Stimulated activated CD4-positive, alpha-beta T cell treated with anti-CD3 and anti-CD28 coated beads, Interleukin-1b, Interleukin-23, amount 100 ng/mL, for 4 hours (primary cell): ENCODE measurements at places on chromosomes 4 and X.

DNA sequence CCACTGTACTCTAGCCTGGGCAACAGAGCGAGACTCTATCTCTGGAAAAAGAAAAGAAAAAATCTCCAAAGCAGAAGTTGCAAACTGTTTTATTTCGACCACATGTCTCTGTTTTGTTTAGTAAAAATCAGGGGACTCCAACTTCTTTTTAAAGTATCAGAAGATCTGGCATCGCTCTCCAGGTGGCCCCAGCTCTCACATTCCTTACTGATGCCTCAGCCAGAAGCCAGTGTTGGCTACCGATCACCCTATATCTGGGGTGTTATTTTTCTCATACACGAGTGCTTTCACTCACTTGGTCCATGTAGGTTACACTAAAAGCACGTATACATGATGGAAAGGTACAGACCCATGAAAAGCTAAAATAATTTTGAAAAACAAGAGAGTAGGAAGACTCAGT is 8.3 kb downstream of the MPP1 start:
- DNase-seq = no peak

- no peak for DNase-seq
Measured at GRCh38 chr4:174265916-174266315, 17.6 kb downstream of the FBXO8 start.

GRCh38 chr4:2390146-2390545 is 28.3 kb downstream of the ZFYVE28 start:
- no peak for DNase-seq

- DNase-seq = peak; percentile 18
Measured at GRCh38 chrX:103585411-103586313, at the start of gene TCEAL4. TSS of gene TCEAL4 (plus strand) at chrX:103585515. CDS start at chrX:103586676, 1,161 bp downstream.

DNA sequence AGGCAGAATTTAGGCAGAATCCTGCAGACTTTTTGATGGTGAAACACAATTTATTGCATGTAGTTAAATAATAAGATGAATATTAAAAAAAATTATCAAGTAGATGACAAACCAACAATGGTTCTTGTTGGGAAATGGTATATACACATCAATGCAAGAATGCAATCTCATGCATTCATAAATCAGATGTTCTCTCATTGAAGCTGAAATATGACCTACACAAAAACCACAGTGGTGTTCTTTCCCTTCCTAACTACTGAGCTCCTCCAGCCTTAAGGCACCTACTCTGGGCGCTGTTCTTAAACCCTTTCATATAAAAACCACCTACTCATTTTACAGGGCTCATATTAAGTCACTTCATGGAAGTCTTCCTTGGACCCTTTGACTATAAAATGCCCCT is 64.1 kb downstream of the ANTXR2 start:
- DNase-seq = no peak

GRCh38 chr4:88041626-88042025 is 34.2 kb downstream of the PKD2 start:
- DNase-seq = no peak

DNA sequence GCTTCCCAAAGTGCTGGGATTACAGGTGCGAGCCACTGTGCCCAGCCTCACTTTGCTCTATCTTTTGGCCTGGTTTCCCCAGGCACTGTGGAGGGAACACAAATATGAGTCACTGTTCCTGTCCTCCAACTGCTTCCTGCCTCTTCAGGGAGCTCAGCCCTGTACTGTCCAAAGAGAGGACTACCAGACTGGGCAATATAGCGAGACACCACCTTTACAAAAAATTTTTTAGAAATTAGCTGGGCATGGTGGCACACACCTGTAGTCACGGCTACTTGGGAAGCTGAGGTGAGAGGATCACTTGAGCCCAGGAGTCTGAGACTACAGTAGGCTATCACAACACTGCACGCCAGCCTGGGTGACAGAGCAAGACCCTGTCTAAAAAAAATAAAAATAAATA is 16.9 kb upstream of the WAS start:
- DNase-seq = no peak

- no peak for DNase-seq
Measured at GRCh38 chr4:147367891-147368290, 113.0 kb upstream of the EDNRA start.

DNA sequence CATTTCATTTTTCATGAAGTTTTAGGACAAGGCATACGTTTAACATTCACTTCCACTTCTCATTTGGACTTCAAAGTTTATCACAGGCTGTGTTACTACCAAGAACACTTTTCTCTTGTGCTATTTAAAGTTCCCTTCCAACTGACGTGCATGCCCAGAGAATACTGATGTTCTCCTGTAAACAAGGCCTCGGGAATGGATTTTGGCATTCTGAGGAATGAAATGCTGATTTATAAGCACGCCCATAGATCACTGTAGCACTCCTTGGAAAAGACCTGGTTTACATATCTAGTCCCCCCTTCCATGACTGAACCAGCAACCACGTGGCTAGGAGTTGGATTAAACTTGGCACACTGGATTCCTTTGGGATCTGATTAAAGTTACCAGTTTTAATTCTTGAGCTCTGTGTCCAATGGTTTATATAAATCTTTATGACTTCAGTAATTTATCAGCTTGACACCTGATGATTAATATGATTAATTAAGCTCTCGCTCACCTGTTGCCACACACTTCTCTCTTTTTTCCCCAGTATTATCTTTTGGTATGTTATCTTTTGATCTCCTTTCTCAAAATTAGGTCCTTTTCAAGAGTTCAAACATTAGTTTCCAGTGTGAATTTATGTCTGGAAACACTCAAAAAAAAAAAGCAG is 122.4 kb upstream of the HAND2 start:
- DNase-seq = no peak

- DNase-seq = no peak
Measured at GRCh38 chr4:21733894-21734630, 214.5 kb downstream of the KCNIP4 start.

DNA sequence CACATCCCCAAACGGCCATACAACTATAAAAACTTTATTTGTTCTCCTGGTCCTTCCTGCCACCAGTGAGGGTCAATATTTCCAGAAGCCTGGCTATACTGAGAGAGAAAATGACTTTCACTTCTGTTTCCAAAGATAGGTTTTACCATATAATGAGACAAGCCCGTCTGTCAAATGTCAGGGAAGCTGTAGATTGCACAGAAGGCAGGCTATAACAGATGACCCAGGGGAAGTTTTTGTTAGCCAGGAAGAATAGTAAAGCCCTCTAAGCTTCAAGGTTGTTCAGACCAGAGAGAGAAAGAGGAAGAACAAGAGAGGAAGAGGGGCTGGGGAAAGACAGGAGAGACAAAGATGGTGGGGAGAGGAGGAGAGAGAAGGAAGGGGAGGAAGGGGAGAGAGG is 217.5 kb downstream of the GBA3 start:
- DNase-seq = no peak

DNA sequence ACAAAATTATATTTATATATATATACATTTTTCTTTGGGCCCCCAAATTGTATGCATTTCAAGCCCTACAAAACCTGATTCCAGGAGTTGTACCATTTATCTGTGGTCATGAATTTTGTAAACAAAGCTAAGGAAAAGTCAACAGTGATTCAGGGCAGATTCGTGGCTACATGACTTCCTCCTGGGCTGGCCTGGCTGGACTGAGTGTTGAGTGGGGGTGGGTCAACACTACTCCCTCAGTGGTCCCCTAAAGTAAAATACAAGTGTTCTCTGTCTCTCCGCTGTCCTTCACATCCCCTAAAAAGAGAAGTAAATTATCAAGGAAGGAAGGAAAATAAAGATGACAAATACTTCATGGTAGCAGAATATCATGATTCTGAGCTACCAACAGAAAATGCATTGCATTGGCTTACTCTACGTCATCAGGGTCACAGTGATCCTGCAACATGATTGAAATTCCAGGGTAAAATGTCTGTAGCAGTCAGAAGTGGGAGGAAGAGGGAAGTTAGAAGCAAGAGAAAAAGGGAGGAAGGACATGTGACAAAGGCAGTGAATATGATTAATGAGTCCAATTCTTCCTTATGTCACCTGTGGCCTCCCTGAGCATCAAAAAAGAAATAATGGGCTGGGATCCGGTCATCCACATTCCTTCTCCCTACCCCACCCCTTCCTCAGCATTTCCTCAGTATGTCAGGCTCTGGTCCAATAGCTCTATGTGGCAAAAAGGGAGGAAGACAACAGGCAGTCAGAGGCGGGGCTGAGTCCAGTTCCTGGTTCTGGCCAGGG is 42.4 kb upstream of the MYOZ2 start:
- no peak for DNase-seq

DNA sequence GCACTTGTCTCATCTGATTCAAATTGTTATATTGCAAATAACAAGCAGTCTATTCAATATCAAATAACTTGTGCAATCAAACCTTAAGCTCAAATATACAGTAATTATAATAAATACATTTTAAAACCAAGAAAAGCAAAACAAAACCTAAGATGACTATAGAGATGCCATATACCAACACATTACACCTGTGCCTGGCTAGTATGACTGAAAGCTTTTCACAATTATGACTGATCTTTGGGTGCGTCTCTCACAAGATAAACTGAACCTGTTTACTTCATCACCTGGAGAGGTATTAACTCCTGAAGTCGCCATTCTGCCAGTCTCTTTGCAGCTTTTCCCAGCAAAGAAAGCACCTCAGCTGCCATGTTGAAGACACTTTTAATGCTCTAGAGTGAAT is 41.3 kb downstream of the ACSL4 start:
- DNase-seq = no peak

GRCh38 chrX:40153345-40154249 is 55.8 kb upstream of the BCOR start:
- DNase-seq = peak; percentile 49

DNA sequence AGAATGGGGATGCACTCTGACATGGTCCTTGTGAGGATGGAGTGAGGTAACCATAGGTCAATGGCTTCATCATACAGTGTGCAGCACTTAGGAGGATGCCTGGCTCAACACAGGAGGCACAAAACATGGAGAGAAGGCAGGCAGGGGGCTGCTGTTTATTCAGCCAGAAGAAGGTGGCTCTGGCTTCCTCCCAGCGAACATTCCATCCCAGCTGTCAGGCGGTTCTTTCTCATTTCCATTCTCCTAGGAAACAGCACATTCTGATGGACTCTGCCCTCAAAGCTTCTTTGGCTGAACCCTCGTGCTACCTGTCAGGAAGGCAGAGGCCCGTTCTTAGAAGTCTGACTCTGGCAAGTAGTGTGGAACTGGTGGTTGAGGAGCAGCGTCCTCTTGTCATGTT is 18.6 kb downstream of the STK32B start:
- no peak for DNase-seq

GRCh38 chrX:24347881-24348280 is 12.6 kb upstream of the SUPT20HL1 start:
- DNase-seq = no peak

- no peak for DNase-seq
Measured at GRCh38 chrX:108001218-108001814, 19.1 kb upstream of the TEX13B start.

- no peak for DNase-seq
Measured at GRCh38 chrX:40082447-40083119, 15.2 kb downstream of the BCOR start.

DNA sequence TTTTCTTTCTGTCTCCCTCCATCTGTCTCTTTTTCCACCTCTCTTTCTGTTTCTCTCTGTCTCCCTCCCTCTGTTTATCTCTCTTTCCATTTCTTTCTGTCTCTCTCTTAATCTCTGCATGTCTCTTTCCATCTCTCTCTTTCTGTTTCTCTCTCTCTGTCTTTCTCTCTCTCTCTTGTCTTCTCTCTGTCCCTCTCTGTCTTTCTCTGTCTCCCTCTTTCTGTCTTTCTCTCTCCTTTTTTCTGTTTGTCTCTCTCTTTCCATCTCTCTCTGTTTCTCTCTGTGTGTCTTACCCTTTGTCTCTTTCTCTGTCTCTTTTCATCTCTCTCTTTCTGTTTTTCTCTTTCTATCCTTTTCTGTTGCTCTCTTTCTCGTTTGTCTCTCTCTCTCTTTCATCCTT is 34.7 kb downstream of the ARSF start:
- no peak for DNase-seq

GRCh38 chrX:43860646-43861370 is 21.4 kb downstream of the MAOB start:
- no peak for DNase-seq

GRCh38 chr4:60443796-60444195 is 756.3 kb upstream of the ADGRL3 start:
- DNase-seq = no peak

DNA sequence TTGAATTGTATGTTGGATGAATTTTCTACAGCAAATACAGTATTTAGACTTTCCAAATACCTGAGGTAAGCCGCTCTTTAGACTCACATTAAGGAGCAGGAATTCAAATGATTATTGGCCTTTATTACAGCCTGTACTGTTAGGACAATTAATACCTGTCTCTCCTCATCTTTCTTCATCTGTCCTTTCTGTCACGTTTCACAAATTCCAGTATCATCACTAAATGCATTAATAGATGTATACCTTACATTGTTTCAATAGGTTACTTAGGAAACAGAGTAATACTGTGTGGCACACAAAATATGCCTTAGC is 1.2 kb downstream of the FAM241A start:
- DNase-seq = no peak

DNA sequence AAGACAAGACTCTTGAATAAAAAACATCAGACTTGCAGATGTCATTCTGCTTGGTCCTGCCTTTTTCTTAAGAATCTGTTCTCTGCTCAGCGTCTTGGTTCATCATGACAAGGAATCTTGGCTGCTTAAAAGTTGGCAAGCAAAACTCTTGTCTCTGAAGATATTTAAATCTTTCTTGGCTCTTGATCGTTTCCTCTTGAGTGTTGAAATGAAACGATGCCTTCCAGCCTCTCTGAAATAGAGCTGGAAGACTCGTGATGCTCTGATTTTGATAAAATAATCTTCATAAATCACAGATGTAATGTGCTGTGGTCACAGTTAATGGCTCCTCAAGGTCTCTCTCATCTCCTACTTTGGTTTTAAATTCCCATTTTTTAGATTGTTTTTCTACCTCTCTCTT is 39.9 kb upstream of the TMEM192 start:
- DNase-seq = no peak

GRCh38 chr4:136742333-136742732 is 790.0 kb downstream of the PCDH18 start:
- no peak for DNase-seq

DNA sequence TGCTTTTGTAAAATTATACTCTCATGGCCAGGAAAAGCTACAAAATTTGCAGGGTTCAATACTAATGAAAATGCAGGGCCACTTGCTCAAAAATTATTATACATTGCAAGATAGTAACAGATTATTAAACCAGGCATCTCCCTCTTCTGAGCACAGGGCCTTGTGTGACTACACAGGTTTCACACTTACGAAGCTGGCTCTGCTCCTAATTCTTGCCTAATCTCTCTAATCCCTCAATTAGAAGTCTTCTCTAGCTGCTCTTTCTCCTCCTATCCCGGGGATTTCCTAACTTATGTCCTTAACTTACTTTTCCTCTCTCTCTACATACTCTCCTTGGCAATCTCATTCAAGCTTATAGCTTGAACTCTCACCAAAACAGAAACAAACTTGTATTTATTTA is 168.3 kb downstream of the AREG start:
- DNase-seq = no peak

- no peak for DNase-seq
Measured at GRCh38 chr4:166257276-166257675, 384.2 kb downstream of the TLL1 start.

DNA sequence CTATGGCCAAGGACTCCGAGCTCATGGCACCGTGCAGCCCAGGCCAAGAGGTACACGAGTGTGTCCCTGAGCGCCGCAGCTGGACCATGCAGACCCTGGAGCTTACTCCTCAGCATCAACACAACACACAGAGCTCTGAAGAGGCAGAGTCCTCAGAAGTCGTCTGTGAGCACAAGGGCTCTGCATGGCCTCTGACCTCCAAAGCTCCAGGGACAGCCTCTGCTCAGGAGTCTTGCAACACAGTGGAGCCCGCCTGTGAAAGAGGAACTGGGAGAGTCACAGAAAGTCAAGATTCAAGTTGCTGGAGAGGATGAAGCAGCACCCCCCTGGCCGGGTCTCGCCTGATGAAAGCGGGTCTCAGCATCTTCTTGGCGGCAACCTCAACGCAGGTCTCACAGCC is 2.9 kb downstream of the LRPAP1 start:
- DNase-seq = no peak
